ENCODE measurements at places on chromosomes 13 and 19.
A peak's percentile ranks its signal among the peaks of the same experiment; 100 is the strongest.

GRCh38 chr19:45825917-45826893 lies 11.1 kb upstream of the RSPH6A start:
- no peak for DNase-seq

DNA sequence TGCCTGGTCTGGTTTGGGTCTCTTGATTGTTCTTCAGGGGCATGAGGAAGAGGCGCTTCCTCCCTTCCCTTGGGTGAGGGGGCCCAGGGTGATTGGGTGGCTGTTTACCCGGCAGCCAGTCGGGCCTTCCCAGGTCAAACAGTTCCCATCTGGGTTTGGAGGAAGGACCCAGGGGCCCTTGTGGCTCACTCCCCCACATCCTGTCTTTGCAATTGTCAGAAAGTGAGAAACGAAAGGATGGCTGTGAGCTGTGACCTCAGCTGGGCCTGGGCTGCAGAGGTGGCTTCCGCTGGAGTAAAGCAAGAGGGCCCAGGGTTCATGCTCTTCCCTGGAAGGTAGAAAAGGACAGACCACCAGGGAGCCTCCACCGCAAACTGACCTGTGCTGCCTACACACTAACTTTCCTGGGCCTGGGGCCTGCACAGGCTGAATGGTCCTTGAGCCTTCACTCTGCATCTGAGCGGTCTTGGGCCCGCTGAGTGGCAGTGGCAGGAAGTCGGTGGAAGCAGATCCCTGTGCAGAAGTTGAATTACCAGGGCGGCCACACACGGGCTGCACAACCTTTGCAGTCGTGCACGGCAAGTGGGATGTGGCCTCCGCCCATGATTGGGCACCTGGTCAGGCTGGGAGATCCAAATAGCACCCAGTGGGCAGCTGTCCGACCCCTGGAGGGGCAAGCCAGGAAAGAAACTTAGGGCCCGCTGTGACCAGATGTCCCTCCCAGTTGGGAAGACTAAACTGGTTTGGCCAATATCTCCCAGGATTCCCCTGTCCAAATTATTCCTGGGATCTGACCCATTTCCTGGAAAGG lies 5.3 kb upstream of the CD79A start:
- DNase-seq, result peak; percentile 33

- DNase-seq, result no peak
Observed at GRCh38 chr19:49415102-49415809, 8.0 kb downstream of the PTH2 start.

- no peak for DNase-seq
Observed at GRCh38 chr13:104057861-104058260, 991.6 kb upstream of the SLC10A2 start.

DNA sequence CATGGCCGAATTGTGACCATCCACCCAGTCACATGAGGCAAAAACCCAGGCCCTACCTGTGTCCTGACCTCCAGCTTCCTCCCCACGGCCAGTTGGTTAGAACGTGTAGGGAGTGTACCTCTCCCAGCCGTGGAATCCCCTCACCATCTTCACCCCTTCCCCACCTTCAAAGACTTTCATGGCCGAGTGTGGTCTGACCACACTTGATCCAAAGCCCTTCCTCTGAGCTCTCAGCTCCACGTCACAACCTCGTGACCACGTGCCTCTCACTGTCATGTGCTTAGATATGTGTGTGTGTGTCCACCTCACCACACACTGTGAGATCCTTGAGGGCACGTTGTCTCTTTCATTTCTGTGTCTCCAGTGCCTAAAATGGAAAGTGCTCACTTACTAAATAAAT lies 48.6 kb upstream of the UBE2L5 start:
- DNase-seq, result peak; percentile 25

GRCh38 chr19:995051-995827 lies 5.0 kb upstream of the GRIN3B start:
- no peak for DNase-seq

- DNase-seq, result no peak
Observed at GRCh38 chr13:99832347-99832746, 139.2 kb downstream of the ZIC5 start.

Data from OCI-M1 (cell line).